ENCODE measurements at places on chromosomes 16 and 17.

GRCh38 chr17:7550344-7550743 is 1.5 kb downstream of the TNFSF12 start:
- DNase-seq = no peak

DNA sequence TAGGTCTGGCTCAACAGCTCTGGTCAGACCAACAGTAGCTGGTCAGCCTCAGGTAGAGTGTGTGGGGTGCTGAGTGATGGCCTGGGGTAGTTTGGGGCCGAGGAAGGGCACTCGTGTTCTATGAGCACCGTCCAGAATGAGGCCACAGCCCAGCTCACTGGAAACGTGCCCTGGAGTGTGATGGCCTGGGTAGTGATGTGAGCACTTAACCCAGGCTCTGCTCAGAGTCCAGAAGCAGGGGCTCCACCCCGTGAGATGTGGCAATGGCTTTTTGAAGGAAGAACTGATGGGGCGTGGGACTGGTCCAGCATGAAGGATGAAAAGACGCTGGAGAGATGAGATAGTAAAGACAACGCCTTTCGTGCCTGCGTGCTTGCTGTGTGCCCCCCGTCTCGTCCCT is 35.3 kb downstream of the NTN1 start:
- no peak for DNase-seq

GRCh38 chr16:79698341-79698753 is 97.8 kb upstream of the MAF start:
- no peak for DNase-seq

- peak; percentile 28 for DNase-seq
These were observed 1.0 kb downstream of the ORAI3 start for GRCh38 chr16:30949650-30950515.

GRCh38 chr17:4189280-4189679 is 46.3 kb downstream of the CYB5D2 start:
- DNase-seq = peak; percentile 8

DNA sequence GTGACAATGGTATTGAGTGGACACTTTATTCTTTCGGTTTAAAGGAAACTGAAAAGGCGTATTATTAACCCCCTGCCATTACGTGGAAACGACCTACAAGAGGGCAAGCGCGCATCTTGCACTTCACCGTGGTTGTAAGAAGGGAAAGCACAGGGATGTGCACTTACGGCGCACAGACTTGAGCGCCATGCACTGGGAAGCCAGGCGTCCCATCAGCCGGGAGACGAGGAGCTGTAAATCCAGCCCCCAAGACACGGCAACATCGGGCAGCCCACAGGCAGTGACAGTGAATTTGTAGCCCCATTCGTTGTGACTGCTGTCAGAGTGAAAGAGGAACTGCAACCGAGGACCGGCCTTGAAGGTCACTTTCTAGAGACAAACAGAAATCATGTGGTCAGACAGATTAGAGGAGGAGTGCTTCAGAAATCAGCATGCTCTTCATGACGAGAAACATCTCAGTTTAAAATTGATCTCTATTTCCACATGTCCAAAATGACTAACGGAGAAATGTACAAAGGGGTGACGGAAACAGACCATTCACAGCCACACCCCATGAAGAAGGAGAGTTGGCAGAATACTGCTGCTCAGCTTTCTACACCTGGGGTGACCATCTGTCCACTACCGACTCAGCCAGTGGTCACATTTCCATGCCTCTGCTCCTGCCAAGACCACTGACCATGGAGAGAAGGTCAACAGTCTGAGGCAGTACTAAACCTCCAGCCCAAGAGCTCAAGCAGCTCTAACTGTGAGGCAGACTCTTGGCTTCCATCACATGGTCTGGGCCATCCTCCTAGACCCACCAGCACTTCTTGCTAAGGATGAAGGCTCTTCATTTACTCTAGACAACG is 68.6 kb downstream of the ZZEF1 start:
- no peak for DNase-seq

DNA sequence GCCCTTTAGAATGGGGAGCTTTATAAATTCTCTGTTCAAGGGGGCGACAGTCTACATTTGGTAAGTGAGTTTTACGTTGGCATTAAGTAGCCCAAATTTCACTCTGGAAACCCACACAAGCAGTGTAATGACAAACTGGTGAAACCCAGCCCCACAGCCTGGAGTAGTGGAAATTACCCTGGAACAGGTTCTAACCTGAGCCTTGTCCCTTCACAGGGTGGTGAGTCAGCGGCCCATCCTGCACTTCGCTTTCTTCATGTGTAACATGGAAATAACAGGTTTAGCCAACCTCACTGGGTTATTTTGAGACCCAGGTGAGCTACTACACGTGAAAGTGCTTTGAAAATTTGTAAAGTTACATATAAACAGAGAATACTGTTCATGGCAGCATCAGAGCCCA is 3.5 kb upstream of the TLCD3A start:
- no peak for DNase-seq

DNA sequence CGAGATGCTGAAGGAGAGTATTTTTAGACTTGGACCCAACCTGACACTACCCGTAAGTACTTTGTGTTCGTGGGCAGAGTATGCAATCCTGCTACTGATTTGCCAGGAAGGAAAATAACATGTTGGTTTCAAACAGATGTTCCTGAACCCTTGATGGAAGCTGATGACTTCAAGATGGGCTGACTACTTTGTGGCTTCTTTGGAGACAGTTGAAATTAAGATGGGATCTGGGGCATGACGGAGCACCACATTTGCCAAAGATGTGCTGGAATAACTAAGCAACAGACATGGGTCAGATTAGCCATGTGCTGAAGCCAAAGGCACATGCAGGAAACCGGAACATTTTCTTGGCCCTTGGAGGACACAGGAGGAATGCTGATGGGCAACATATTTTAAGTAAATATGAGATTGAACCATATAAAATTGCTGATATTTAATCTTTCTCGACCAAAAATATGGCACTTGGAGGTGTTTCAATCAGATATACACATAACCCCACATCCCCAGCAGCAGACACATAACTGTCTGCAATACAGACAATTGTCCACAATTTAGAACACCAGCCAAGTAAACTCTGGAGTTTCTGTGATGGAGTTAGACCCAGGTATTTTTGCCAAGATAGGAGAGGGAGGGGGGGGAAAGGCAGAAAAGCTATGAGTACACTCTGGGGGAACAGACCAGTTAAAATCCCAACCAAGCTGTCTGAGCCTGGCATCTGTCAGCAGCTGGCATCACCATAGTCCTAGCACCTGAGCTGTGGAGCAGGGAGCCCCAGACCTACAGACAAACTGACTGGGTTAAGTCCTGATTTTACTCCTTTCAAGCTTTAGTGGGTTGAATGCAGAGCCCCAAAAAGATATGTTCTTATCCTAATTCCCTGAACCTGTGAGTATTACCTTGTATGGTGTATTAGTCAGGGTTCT is 329.4 kb upstream of the CDH5 start:
- DNase-seq = no peak

DNA sequence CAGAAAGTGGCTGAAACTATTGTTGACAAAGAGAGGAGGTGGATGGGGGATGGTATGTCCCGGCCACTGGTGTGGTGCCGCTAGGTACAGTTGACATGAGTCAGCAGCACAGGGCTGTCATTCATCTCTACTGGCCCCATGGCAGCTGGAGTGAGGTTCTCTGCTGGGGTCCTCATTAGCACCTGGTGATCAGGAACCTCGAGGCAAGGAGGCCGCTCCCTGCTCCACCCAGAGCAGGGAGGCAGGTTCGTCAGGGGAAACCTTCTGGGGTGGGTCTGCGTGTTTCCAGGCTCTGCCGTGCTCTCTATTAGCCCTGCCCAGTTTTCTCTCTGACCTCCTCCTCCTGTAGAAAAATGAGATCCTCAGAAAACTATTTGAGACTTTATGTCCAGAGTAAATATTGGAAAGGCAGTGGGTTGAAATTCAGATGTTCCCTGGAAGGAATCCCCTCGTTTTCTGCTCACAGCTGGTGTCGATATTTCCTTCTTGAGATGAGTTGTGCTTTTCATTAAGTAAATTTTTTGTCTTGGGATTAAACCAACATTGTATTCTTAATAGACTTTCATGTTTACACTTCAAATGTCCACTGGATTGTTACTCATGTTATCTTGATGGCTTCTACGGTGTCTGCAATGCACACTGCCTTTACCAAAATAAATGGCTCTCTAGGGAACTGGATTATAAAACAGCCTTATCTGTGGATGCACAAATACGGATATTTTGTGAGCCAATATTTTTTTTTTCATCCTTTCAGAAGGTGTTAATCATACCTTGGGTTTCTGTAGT is 7.1 kb downstream of the NTN1 start:
- no peak for DNase-seq

- DNase-seq = no peak
These were observed 4.8 kb downstream of the ATP2A3 start for GRCh38 chr17:3959295-3959899.

DNA sequence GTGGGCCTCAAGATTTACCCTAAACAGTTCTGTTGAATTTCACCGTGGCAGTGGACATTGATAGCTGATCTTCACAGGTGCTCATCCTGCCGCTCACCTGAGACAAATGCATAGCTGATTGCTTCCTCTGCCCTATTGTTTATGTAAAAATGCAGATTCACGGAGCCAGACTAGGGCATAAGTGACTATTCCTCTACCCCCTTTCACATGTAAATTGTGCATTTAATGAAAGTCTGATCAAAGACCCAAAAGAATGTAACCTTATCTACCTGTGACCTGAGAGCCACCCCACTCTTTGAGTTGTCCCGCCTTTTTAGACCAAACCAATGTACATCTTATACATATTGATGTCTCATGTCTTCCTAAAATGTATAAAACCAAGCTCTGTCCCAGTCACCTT is 312.4 kb upstream of the CDH5 start:
- DNase-seq = no peak

DNA sequence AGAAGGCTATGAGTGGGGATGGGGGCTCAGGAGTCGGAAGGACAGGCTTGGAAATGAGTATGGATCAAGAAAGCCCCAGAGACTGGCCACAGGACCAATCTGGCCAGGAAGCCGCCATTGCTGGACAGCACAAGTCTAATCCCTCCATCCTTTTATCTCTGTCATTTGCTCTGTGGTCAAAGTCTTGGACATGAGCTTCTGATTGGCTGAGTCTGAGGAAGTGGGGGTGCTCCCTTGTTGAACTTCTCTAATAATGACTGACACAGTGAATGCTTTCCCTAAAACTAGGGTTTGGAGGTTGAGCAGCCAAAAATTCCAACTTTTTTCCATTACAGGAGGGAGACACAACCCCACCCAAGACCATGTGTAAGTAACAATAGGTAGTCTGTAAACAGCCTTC is 97.4 kb downstream of the MARF1 start:
- no peak for DNase-seq

- no peak for DNase-seq
These were observed 3.9 kb downstream of the SLC47A2 start for GRCh38 chr17:19712436-19713004.

DNA sequence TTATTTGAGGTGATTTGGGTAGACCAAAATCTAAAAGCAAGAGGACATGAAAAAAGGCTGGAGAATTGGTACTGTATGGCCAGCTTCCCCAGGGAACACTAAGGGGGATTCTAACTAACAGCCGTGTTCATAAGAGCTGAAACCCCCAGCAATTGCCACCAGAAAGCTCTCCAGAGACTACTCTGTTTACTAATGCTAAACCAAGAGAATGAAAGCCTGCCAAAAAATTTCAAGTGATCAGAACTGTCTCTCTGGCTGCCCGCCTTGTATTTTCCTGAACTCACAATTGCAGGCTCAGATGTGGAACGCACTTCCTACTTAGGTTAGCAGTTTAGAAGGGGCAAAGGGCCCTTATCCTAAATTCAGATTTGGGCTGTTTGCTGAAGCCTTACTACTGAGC is 24.1 kb downstream of the MYH10 start:
- no peak for DNase-seq

- DNase-seq = no peak
These were observed 18.8 kb downstream of the TTYH2 start for GRCh38 chr17:74231928-74232907.

- DNase-seq = no peak
These were observed 14.6 kb downstream of the CDH3 start for GRCh38 chr16:68659412-68660358.

DNA sequence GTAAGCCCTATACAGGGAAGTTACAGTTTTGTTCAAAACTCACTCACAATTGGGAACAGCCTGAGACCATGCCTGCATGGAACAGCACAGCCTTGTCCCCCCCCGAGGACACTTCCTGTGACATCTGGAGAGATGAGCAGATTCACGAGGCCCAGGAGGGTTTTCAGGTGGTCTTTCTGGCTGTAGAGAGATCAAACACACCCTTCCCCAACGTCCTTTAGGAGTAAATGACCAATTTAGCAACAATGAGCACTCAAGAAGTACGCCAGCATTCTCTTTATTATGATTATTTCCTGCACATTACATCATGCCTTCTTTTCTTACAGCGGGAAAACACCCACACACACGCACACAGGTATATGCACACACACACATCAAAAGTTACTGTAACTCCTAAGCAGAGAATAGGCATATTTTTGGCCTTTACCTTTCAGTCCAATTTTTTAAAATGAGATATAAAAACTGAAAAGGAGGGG is 39.0 kb downstream of the ADCY9 start:
- no peak for DNase-seq

- no peak for DNase-seq
These were observed 5.6 kb downstream of the CD19 start for GRCh38 chr16:28937222-28937876.

DNA sequence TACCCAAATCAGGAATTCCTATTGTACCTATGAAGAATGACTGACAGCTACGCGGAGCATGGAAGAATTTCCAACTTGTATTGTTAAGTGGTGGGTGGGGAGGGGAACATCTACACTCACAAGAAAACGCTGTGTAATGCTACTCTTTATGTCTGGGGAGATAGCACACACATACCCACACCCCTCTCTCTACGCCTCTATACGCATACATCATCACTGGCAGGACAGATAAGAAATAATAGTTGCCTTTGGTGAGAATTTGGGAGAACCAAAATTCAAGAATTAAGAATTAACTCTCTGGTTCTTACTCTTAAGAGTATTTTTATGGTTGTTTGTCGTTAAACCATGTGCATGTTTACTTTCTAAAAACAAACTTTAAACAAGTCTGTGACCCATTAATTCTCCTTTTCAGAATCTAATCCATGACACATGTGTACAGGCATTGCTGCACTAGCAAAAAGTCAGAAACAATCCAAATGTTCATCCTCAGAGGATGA is 33.9 kb downstream of the CREBBP start:
- DNase-seq = no peak

- no peak for DNase-seq
These were observed 16.7 kb downstream of the CHST5 start for GRCh38 chr16:75519175-75519574.

GRCh38 chr16:24645739-24646645 is 83.5 kb upstream of the TNRC6A start:
- no peak for DNase-seq

GRCh38 chr16:15752717-15753488 is 102.9 kb downstream of the NDE1 start:
- no peak for DNase-seq

GRCh38 chr17:29778956-29779811 is 150.8 kb downstream of the SSH2 start:
- peak; percentile 81 for DNase-seq

GRCh38 chr16:66720766-66721165 is 24.2 kb upstream of the CMTM4 start:
- no peak for DNase-seq

- no peak for DNase-seq
These were observed 23.4 kb upstream of the CPSF4L start for GRCh38 chr17:73284906-73285602.

- DNase-seq = no peak
These were observed 30.1 kb downstream of the ABCA8 start for GRCh38 chr17:68924793-68925720.
